ENCODE measurements at places on chromosomes 2 and 18.

DNA sequence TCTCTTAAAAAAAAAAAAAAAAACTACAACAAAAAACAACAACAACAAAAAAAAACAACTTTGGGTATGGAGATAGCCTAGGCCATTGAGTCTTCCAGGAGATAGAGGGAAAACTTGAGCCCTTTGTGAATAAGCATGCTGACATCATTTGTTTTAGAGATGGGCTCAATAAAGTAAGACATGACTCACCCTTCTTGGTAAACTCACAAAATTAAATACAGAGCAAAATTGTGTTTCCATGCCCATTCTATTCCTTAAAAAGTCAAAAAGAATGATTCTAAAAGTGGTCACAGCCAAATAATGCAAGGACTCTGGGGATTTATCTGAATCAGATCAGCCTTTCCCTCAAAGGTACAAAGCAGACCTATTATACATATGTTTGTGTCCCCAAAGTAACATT is 117.4 kb downstream of the ETAA1 start:
- no peak for DNase-seq

- no peak for DNase-seq
Observed at GRCh38 chr2:127783101-127783500, 27.9 kb downstream of the WDR33 start.

- no peak for DNase-seq
Observed at GRCh38 chr2:42775186-42775585, 11.3 kb upstream of the OXER1 start.

DNA sequence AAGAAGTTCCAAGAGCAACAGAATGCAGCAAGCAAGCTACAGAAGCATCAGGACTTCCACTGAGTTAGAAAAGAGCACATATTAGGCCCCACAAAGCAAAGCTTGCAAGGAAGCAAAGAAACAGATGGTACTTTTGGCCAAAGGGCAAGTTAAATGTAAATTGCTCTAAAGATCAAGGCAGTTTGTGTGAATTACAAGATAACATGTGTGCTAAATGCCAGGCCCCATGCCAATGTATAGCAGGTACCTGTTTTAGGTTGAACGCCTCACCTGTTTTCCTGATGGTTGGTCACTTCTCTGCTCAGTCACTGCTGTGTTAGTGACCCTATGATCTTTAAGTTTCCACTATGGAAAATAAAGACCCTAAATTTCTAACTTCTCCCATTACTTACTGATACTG is 606.5 kb upstream of the GYPC start:
- no peak for DNase-seq

DNA sequence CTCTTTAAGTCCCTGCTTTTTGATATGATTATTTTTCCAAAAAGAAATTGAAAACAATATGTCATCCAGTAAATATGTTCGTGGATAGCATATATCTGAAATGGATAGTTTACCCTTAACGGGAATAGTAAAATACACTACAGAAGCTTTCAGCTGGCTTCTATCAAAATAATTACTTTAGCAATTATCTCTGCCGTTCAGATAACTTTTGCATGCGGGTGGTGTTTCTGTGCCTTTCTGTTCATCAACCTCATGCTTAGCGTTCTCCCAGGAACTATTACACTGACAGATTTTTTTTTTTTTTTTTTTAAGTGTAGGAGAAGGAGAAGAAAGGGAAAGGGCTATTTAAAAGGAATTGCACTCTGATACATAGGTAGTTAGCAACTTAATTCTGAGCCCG is 53.6 kb downstream of the TSHZ1 start:
- DNase-seq, result no peak

- DNase-seq, result no peak
Observed at GRCh38 chr2:203861197-203861596, 6.4 kb upstream of the CTLA4 start.

DNA sequence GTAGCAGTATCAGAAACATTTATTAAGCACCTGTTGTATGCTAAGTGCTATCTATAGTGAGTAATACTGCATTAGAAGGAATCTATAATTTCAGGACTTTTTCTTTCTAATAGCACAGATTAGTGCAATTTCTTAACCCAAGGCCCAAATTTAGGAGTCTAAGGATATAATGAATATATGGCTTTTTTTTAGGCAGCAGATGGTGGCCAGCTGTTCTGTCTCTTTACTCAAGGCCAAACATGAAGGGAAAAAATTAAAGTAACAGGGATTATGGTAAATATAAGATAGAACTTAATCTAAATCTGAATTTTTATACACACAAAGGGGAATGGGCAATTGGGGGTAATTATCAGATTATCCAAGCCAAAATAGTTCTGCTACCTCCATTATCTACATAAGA is 230.6 kb upstream of the SP5 start:
- DNase-seq, result no peak

- DNase-seq, result no peak
Observed at GRCh38 chr2:163182764-163183354, 344.3 kb upstream of the KCNH7 start.
